ENCODE measurements at places on chromosomes 16 and 17.
A peak's percentile ranks its signal among the peaks of the same experiment; 100 is the strongest.

- DNase-seq = no peak
Observed at GRCh38 chr16:2597560-2597902, 59.7 kb downstream of the PDPK1 start.

GRCh38 chr16:17729820-17730219, 259.1 kb upstream of the XYLT1 start:
- no peak for DNase-seq

DNA sequence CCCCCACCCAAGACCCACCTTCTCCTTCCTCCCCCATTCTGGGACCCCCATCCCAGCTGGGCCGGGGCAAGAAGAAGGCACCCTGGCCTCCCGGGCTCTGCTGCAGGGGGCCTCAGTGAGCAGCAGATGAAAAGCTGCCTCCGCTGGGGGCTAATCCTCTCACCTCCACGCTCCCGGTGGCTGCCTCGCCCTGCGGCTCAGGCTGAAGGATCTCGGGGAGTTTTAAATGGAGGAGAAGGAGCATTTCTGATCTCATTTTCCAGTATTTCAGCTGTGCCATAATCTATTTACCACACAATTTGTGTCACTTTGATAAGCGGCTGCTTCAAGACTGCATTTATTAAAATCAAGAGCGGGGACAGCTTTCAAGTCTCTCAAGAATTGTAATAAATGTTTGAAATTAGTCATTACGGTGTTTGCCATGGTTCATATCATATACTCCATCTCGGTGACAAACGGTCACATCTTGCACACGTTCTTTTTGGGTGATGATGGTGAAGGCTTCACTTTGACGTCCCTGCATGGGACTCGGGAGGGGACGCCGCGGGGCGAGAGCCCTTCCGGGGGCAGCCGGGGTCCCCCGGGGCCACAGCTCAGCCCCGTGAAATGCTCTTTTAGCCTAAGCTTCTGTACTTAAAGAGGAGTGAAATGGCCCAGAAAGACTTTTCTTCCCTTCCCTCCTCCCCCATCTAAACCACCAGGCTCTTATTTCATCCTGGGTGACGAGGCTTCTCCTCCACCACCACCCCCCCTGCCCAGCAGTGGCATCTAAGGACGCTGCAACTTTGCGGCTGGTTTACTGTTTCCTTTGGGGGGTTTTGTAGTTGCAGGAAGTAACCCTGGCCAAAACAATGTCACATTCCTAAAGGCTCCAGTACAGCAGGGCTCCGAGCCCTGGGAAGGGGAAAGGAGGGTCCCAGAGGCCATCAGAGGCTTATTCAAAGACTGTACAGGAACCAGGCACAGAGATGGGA, 313.1 kb upstream of the TNRC6C start:
- DNase-seq = no peak

DNA sequence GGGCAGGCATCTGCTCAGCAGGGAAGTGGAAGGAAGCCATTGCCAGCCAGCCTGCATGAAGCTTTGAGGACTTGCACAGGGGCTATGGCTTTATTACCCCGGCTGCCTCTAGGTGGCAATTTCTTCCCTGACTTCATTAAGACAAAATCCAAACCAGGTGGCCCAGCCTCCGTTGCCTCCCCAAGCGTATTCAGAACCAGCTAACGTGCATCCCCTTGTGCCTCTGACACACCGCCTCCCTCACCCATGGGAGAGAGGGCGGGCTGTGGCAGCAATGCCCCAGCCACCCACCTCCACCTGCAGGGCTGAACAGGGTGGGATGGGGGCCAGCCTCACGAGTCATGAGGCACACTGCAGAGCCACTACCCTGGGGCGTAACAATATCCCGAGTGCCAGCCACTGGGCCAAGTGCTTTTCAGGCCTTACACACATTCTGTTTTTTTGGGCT, 6.8 kb downstream of the KIFC3 start:
- peak; percentile 85 for DNase-seq

DNA sequence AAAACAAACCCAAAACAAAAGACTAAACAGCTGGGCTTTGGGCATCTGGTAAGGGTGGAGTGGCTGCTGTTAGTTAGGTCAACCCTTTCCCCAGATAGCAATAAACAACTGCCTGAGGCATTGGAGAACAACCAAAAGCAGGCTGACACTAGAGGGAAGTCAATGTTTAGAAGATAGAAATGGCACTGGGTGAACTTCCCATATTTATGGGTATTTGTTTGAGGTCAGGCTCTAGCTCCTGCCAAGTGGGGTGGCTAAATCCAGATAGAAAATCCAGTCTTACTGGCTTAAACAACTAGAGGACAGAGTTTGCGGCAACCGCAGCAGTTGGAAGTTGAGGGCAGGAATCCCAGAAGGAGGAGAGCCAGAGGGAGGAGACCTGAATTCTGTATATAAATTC, 79.4 kb downstream of the SDK2 start:
- DNase-seq = no peak

GRCh38 chr16:70653809-70654771, 7.7 kb downstream of the IL34 start:
- peak; percentile 72 for DNase-seq

DNA sequence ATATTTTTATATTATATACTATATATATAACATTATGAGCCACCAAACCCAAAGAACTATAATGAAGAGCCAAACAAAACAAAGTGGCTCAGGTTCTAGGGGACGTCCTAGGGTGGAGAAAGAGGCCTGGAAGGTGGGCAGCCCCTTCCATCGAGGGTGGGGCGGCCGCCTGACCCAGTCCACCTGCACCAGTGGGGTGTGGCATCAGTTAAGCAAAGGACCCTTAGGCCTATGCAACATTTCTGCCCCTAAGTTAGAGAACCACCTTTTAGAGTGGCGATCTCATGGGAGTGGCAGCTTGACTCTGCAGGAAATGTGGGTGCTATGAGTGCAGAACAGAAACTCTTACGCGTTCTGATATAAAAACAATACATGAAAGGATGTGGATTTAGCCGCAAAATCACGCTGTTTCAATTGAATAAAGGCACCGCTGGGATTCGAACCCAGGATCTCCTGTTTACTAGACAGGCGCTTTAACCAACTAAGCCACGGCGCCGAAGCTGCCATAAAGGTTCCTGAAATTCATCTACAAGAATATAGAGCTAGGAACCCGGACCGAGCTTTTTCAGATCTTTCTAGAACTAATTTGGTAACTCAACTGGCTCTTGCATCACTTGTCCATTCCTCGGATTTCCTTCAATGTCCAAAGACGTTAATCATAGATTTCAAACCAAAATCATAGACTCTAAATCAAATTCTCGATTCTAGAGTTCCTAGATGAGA, 15.6 kb upstream of the AURKB start:
- no peak for DNase-seq

DNA sequence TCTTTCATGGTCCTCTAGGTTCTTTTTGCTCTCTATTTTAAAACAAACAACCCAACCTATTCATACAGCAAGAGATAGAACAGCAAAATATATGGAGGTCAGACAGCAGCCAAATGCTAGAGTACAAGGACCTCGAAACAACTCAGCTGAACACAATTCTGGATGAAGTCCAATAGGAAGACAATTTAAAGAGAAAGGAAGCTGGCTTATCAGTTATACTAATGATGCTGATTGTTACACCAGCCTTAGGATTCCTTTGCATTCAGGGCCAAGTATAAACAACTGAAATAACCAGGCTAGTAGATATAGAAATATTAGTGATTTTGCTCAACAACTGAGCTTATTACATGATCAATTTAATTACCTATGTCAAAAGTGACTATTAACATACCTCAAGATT, 2.5 kb downstream of the SSH2 start:
- DNase-seq = no peak

- no peak for DNase-seq
Observed at GRCh38 chr16:26724189-26724588, 342.5 kb upstream of the C16orf82 start.

DNA sequence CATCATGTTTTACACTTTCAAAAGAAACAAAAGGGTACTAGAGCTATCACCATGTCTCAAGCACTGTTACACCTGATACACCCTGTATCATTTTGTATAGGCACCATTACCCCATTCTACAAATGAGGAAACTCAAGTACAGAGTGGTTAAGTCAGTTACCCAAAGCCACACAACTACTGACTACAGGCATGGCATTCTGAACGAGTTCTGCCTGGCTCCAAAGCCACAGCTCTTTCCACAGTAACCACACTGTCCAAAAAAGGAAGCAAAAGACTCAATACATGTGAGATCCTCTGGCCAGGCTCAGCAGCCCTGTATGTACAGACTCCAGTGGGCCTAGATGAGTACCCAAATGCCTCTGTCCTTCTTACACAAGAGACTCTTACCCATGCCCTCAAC, 4.7 kb downstream of the DYNC1LI2 start:
- peak; percentile 70 for DNase-seq

GRCh38 chr16:1911467-1912214, 6.6 kb downstream of the HS3ST6 start:
- no peak for DNase-seq

- DNase-seq = no peak
Observed at GRCh38 chr16:75252946-75253911, 1.8 kb upstream of the BCAR1 start.

- DNase-seq = no peak
Observed at GRCh38 chr16:85248342-85248741, 136.1 kb upstream of the CIBAR2 start.

DNA sequence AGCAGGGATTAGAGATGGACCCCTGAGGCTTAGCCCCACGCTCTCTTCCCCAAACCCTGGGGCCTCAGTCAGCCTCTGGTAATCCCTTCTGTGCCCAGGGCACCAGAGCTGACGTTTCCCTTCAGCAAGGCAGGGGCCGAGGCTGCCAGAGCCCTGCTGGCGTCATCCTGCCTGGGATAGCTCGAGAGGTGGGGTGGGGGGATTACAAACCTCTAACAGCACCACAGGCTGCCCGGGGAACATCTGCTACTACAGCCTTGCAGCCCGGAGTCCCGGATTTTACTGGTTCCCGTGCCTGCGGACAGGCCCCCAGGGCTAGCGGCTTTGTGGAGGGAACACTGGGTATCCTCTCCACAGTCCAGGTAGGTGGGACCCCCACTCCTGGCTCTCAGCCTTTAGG, at the start of gene AANAT:
Gene AANAT, plus strand, starts transcription at position 238 of the 400 bp plus-strand sequence. CDS start 1,144 bp downstream, outside the sequence.
- DNase-seq = no peak

DNA sequence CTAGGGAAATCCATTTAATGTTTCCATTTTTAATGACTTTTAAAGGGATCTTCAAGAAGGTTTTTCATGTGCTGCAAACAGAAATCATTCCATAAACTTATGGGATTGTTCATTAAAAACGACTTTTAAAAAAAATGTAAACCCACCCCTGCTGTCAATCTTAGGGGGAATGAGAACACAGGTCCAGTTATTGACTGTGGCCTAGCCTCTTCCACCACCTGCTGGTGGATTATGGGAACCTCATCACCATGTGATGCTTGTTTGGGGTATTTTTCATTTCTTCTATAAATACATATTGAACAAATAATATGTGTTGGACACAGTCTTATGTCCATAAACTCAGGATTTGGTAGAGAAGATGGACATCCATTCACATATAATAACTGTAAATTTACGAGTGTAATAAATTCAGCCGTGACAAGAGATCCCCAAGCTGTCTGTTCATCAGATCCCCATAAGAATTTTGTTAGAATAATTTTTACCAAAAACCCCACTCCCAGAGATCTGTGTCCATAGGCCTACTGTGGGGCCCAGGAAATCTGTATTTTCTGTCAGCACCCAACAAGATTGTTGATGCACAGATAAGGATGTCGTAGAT, 42.0 kb upstream of the TMC5 start:
- peak; percentile 70 for DNase-seq

DNA sequence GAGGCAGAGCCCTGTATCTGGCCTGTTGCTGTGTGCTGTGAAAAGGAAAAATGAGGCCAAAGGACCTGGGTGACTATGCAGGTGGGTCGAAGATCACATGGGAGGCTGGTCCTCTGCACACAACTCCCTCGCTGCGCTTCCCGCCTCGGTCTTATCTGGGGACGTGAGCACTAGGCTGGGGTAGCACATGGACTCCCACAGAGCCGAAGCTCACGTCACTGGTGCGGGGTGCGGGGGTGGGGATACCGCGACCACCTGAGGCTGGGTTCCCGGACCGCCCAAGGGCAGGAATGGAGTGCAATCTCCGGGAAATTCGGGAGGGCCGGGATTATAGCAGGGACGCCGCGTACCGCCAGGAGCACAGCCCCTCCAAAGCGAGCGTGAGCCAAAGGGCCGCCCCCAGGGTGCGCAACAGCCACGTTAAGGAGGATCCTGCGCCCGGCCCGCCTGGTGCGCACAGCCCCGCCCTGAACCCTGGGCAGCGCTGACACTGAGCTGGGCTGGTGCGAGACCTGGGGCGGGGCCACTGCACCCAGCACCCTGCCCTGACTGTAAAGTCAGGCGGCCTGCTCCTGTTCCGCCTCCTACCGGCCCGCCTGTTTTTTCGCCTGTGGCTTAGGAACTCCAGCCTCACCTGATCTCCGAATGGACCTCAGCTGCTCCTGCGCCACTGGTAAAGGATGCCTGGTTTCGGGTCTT, 4.8 kb downstream of the MT1A start:
- DNase-seq = peak; percentile 65

DNA sequence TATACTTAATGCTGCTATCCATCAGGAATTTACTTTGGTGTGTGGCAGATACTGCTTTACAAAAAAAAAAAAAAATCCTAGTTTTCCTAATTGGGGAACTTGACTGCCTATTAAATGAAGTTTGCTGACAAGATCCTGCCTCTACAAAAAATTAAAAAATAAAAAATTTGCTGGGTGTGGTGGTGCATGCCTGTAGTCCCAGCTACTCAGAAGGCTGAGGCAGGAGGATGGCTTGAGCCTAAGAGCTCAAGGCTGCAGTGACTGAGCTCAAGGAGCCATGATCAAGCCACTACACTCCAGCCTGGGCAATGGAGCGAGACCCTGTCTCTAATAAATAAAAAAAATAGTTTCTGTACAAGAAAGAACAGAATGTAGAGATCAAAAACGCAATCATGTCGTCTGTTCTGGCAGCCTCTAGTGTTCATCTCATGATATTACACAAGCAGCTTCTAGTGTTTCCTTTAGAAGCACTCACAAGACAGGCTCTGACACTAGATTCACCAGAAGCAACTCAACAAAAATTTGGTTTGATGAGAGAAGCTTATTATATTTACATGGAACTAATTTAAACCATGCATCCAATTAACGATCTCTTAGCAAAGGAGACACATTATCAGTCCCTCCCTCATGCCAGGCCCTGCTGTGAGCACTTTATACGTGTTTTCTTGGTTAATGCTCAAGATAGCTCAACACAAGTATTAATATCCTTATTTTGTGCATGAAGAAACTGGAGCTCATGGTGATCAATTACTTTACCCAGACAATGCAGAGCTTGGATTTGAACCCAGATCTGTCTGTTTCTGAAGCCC, 6.8 kb upstream of the KRTAP17-1 start:
- peak; percentile 58 for DNase-seq

- no peak for DNase-seq
Observed at GRCh38 chr16:4663777-4664465, 29.4 kb upstream of the NUDT16L1 start.

- no peak for DNase-seq
Observed at GRCh38 chr16:56669840-56670619, 416 bp downstream of the MT1H start.

DNA sequence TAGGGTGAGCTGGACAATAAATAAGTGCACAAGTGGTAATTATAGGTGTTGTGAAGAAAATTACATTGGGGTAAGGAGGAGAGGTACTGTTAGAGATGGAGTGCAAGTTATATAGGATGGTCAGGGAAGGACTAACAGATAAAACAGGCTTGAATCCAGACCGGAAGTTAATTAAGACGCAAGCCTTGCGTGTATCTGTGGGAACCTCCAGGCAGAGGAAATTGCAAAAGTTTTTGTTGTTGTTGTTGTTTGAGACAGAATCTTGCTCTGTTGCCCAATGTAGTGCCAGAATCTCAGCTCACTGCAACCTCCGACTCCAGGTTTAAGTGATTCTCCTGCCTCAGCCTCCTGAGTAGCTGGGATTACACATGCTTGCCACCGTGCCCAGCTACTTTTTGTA, 2.4 kb upstream of the ZNF18 start:
- DNase-seq = no peak

- DNase-seq = no peak
Observed at GRCh38 chr17:41683441-41684007, 5.2 kb upstream of the EIF1 start.

All from MM.1S (cell line).